ENCODE measurements at places on chromosomes 5 and 9.

GRCh38 chr5:143101725-143102386 lies 301.6 kb downstream of the NR3C1 start:
- DNase-seq, result no peak

DNA sequence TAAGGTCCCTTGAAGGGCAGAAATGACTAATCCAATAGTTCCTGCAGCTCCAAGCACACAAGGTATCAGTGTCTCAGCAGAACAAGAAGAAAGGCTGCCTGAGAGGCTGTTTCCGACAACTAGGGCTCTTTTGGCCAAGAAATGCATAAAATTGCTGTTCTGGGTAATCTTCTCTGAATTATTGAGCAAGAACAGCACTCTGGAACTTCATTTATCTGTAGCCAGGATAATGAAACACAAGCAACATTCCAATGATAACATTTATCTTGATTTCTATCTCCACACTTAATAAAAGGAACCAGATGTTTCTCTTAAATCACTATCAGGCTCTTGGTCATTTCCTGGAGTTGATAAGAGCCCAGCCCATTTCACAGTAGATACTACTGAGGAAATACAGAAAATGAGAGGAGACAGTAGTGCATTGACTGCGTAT lies 17.0 kb upstream of the AUH start:
- DNase-seq, result no peak

DNA sequence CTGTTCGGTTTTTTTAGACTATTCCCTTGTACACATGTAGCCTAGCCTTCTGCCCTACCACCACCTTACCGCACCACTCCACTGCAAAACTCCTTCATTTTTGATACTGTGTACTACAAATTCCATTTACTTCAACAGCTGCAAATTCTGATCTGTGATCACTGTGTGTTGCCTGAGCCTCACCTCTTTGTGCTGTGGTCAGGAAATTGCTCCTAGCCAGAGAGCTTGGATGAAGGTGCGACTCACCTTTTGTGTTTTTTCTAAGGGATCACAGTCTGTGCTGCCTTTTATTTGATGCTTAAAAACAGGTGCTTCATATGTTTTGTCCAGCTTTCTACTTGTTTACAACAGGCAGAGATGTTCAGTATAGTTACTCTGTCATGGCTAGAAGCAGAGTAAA lies 31.5 kb downstream of the CSNK1G3 start:
- DNase-seq, result no peak

DNA sequence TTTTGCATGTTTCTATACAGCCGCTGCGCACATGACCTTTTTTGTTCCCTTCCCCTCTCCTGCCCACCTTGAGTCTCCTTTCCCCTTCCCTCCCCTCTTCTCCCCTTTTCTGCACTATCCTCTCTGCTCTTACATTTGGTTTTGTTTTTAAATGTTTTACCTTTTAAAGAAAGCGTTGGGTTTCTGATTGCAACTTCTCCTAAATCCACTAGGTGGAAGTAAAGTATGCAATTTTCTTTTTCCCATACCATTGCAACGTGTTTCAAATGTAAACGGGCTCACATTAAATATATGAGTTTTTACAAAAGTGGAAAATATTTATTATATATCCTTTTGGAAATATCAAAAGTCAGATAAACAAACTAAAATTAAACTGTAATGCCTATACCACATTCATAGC lies 500.9 kb downstream of the DIRAS2 start:
- no peak for DNase-seq

GRCh38 chr9:27476870-27477515 lies 47.1 kb upstream of the IFNK start:
- no peak for DNase-seq

GRCh38 chr5:107134931-107135330 lies 535.8 kb downstream of the EFNA5 start:
- no peak for DNase-seq

DNA sequence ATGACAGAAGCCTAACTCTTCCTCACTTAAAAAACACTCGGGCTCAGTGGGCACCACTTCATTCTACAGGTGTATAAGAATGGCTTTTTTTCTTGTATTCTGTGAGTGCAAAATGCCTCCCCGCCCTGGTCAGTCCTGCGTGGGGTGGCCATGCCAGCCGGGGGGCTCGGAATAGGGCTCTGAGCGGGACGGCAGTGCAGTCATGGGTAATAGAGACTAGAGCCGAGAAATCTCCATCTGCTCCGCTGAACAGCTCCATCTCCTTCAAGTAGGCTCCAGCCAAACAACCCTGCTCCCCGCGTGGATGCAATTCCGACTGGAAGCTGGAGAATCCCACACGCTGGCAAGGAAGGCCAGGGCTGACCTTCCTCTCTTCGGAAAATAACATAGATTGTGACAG lies 317.0 kb upstream of the IRX4 start:
- DNase-seq, result no peak

- DNase-seq, result no peak
Observed at GRCh38 chr5:61252643-61252925, 79.5 kb upstream of the ZSWIM6 start.

DNA sequence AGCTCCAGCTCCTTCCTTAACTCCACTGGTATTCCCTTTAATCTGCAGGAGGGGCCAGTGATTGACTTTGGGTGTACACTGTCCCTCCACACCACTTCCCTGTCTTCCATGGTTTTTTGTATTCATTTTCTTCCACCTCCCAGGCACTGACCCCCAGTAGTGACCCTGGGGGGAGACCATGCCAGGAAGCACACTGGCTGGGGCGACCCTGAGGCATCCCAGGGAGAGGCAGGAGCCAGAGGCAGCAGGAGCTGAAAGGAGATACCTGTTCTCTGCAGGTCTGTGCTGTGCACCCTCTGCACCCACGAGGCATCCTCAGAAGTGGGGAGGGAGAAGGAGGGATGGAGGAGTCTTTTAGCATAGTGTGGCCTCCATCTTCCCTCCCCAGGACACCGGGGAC lies 27.6 kb downstream of the IRX4 start:
- DNase-seq, result no peak

DNA sequence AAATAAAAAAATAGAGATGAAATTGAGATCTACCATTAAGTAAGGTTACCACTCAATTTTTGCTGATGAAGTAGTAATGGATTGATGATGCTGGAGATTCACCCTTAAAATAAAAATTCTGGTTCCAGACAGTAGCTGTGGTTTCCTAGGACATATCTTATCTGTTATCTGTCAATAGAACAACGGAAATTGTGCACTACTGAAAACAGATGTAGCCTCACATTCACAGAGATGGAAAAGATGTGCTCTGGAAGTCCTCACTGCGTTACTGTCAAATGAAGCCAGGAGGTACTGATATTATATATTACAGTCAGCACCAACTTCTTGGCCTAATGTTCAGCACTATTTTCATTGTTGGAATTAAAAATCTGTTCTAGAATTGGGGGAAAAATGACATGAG lies 154.0 kb downstream of the SLC24A2 start:
- no peak for DNase-seq

DNA sequence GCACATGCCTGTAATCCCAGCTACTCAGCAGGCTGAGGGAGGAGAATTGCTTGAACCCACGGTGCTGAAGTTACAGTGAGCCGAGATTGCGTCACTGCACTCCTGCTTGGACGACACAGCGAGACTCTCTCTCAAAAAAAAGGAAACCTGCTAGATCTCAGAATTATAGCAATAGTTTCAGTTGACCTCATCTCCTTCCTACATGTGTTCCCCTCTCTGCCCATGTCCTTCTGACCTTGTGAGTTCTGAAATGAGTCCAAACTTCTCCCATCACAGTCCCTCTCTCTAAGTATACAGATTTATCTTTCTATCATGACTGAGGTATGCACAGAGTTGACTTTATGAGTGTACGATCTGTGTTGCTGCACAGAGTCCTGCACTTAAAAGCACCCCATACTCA lies 44.6 kb upstream of the SHOC1 start:
- no peak for DNase-seq

GRCh38 chr5:153755913-153756500 lies 265.5 kb downstream of the GRIA1 start:
- DNase-seq, result no peak

GRCh38 chr5:96177303-96177869 lies 215.7 kb upstream of the ELL2 start:
- DNase-seq, result no peak

DNA sequence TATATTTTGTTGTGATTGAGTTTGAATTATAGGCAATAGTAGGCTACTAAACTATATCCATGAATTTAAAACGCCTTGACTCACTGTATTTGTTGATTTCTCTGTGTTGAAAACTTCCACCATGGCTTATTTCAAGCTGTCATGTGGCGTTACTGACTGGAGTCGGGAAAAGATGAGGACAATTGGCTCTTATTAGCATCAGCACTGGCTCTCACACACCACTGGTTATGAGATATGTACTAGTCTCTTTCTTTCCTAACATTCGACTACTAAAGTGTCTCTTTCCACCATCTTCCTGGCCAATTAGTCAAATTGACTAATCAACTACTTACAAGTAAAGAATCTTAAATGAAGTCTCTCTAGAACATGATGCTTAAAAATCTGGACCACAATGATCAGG lies 9.1 kb upstream of the DAB2 start:
- DNase-seq, result no peak

DNA sequence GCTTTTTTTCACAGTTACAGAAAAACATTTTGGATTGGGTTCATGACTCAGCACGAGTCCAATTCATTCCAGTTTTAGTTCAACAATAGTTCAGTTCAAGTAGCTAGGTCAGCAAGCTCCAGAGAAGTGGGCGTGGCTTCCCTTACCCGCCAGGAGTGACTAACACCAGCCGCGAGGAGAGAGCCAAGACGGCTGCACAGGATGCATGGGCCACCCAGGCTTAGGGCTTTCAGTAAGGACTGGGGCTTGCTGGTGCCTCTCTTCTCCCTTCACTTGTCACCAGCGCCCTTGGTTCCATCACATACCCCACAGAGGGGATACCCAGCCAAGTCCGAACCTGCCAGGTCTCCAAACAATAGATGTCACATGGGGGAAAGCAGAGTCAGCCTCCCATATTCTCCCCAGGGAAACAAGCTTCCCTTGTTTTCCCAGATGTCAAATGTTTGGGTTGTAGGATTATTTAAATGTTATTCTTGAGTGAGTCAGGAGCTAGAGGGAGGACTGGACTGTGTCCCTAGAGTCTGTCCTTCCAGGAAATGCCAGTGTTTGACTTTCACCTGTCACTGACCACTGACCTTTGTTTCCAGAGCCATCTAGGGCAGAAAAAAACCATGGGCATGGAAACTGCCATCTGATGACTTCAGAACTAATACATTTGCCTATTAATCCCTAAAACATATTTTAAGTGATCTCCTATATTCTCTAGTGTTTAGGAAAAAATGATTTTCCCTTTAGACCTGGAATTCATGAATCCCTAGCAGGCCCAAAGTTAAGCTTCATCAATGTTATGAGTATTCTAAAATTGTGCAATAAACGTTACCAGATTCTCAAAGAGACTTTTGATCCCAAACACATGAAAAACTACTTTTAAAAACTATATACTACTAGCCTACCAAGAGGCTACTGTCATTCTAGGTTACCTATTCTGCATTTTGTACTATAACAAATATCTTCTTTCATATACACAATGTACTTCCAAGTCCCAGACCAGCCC lies 51.9 kb downstream of the NIPAL4 start:
- no peak for DNase-seq

GRCh38 chr9:36080519-36080918 lies 43.8 kb downstream of the RECK start:
- DNase-seq, result no peak

- no peak for DNase-seq
Observed at GRCh38 chr9:131590449-131590848, 45.1 kb downstream of the PRRT1B start.

- no peak for DNase-seq
Observed at GRCh38 chr9:136412962-136413361, 2.5 kb downstream of the PMPCA start.

DNA sequence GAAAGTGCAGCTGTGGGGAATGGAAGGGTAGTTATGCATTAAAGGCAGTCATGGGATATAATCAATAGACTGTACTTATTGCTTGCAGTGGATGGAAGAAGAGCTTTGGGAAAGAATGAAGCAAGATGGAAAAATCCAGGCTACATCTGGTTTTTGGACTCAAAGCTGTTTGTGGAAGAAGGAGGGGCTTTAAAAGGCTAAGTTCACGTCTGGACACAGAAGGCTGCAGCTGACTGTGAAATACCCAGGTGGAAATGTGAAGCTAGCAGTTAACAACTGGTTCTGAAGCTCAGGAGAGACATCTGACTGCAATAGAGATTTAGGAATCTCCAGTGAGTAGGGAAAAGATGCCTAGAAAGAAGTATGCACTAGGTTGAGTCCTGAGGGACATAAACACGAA lies 43.2 kb upstream of the TIMD4 start:
- no peak for DNase-seq

DNA sequence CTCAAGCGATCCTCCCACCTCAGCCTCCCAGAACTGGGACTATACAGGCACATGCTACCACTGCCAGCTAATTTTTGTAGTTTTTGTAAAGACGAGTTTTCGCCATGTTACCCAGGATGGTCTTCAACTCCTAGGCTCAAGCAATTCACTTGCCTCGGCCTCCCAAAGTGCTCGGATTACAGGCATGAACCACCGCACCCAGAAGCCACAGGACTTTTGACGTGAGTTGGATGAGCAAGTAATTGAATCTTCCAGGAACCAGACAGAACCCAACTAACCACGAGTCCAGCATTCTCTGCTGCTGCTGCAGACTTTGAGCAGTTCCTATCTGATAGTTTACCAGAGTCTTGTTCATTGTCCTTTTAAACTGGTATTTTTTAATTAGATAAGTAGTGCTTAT lies 9.6 kb upstream of the ATP6V0E1 start:
- DNase-seq, result no peak

DNA sequence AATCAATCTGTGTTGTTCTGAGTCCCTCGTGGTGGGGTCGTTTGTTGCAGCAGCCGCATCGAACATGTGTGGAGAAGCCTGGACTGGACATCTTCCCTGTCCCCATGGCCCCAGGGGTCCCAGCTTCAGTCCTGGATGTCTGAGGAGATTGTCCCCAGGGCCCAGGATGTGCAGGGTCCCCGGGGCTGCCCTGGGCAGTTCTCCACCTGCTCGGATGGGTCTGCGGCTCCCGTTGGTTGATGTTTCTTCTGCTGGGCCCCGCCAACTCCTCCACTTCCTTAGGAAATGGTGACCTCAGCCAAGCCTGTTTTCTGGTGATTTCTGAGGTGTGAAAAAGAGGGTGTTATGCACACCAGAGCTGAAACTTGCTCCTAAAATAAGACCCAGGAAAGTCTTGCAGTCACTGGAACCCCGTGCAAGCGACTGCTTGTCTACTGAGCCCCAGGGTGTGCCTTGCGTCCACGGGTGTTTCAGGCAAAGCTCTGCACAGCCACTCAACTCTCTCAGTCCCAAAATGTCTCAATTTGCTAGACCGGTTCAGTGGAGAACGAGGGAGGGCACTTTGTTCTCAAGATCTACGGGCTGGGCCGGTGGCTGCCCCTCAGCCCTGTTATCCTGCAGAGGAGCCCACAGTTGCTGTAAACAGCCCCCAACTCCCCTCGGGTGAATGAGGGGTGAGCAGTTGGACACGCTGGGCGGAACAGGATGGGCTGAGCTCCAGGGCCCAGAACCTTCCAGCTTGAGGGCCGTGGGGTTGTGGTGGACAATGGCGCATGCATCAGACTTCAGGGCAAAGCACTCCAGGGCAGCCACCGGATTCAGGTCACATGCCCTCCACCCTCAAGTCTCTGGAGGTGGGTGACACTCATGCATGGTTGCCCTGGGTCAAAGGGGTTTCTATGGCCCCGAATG lies 66.7 kb upstream of the OLFM1 start:
- no peak for DNase-seq

Data from stimulated activated naive CD4-positive, alpha-beta T cell (primary cell).